Activated naive CD8-positive, alpha-beta T cell treated with anti-CD3 and anti-CD28 coated beads, Interleukin-2, amount 10 ng/mL, durations not matched to agents 7 days and 5 days (primary cell): ENCODE measurements at places on chromosomes 11 and 22. TPM values are rescaled to one million over a fixed set of nuclear protein-coding genes. Genes with fewer than 3 reads are reported as not detected.

The HORMAD2 gene
- total RNA-seq, result 0.14 TPM

The MMP10 gene
- total RNA-seq, result not detected

The FXYD2 gene
- total RNA-seq, result 28.0 TPM

The ALKBH8 gene
- total RNA-seq, result 10.5 TPM

The TOMT gene
- not detected for total RNA-seq

The ANKK1 gene
- 1.9 TPM for total RNA-seq

The OOSP1 gene
- total RNA-seq, result not detected

The SPTBN2 gene
- total RNA-seq, result 1.3 TPM

The OR9I1 gene
- not detected for total RNA-seq

The HSPB2 gene
- 0.23 TPM for total RNA-seq

The RAG2 gene
- total RNA-seq, result not detected

The LBHD1 gene
- 23.5 TPM for total RNA-seq

The SPDYC gene
- not detected for total RNA-seq

The CHKA gene
- 9.2 TPM for total RNA-seq

GRCh38 chr11:69745201-69745600 lies 29.9 kb downstream of the FGF4 start:
- H3K27me3 ChIP-seq, result peaks cover 10% of the 10 kb centered on the region
- H3K27ac ChIP-seq, result no peak overlapping the region
- no peak for DNase-seq
- no peaks in the 10 kb centered on the region for H3K36me3 ChIP-seq
- no peaks in the 10 kb centered on the region for H3K4me1 ChIP-seq

DNA sequence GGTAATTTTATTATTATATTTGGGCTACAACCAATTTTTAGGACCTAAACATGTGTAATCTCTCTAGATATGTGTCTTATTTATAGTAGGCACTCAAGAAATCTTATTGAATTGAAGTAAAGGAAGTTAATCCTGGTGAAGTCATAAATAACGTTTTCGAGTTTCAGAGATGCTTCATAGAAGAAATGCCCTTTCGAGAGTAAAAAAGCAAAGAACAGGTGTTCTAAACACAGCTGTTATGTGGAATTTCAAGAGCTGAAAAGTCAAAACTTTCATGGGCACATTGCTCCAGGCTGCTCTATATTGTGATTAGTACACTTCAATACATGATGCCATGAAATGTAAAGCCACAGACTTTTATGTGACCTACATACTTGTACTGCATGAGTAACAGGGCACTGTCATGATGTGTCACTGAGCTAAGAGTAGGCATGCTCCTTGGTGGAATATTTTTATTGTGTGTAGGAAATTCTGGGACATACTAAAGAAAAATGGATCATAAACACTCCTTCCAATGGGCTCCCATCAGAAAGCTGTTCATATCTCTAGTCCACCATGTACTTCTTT lies 7.2 kb upstream of the ELMOD1 start:
- H3K36me3 ChIP-seq, result no peaks in the 10 kb centered on the region
- peaks cover 42% of the 10 kb centered on the region for H3K27me3 ChIP-seq
- no peak overlapping the region for H3K4me3 ChIP-seq
- no peak overlapping the region for H3K27ac ChIP-seq
- no peaks in the 10 kb centered on the region for H3K4me1 ChIP-seq
- DNase-seq, result no peak

- no peaks in the 10 kb centered on the region for H3K4me1 ChIP-seq
- H3K36me3 ChIP-seq, result no peaks in the 10 kb centered on the region
- DNase-seq, result no peak
- peak overlapping the region; percentile 35 for H3K27ac ChIP-seq
- peaks cover 11% of the 10 kb centered on the region for H3K27me3 ChIP-seq
Observed at GRCh38 chr11:120715239-120715638, 203.7 kb downstream of the GRIK4 start.

DNA sequence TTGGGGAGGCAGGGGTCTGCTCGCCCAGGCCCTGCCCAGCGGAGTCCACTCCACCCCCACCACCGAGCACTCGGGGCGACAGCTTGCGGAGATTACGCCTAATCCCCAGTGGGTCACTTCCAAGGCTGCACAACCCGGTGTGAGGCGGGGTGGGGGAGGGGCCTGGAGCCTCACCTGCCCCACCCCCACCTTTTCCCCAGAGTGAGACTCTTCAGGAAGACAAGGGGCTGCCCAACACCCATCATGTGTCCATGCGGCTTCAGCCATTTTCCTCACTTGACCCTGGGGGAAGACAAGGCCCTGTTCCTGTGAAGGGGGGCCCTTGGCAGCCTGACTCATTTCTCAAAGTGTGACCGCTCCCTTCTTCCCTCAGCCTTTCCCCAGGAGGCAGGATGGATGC lies 12.5 kb downstream of the SYNGR1 start:
- H3K27ac ChIP-seq, result no peak overlapping the region
- no peaks in the 10 kb centered on the region for H3K27me3 ChIP-seq
- DNase-seq, result no peak
- H3K4me3 ChIP-seq, result no peak overlapping the region

GRCh38 chr11:85752890-85753581 lies 57.9 kb downstream of the SYTL2 start:
- no peaks in the 10 kb centered on the region for H3K27me3 ChIP-seq
- H3K4me1 ChIP-seq, result peaks cover 72% of the 10 kb centered on the region
- DNase-seq, result peak; percentile 73

GRCh38 chr11:23755769-23756168 lies 741.1 kb upstream of the LUZP2 start:
- H3K36me3 ChIP-seq, result no peaks in the 10 kb centered on the region
- no peaks in the 10 kb centered on the region for H3K4me1 ChIP-seq
- H3K27ac ChIP-seq, result no peak overlapping the region
- H3K4me3 ChIP-seq, result no peak overlapping the region

- DNase-seq, result no peak
- H3K27me3 ChIP-seq, result peaks cover 3% of the 10 kb centered on the region
- peaks cover 3% of the 10 kb centered on the region for H3K4me1 ChIP-seq
- H3K4me3 ChIP-seq, result no peak overlapping the region
- no peaks in the 10 kb centered on the region for H3K36me3 ChIP-seq
Observed at GRCh38 chr11:44815917-44816456, 89.2 kb downstream of the TSPAN18 start.

GRCh38 chr11:130064596-130064995 lies 5.1 kb upstream of the APLP2 start:
- H3K27ac ChIP-seq, result no peak overlapping the region
- H3K27me3 ChIP-seq, result peaks cover 34% of the 10 kb centered on the region
- H3K4me3 ChIP-seq, result no peak overlapping the region
- peaks cover 10% of the 10 kb centered on the region for H3K4me1 ChIP-seq
- no peaks in the 10 kb centered on the region for H3K36me3 ChIP-seq
- no peak for DNase-seq

DNA sequence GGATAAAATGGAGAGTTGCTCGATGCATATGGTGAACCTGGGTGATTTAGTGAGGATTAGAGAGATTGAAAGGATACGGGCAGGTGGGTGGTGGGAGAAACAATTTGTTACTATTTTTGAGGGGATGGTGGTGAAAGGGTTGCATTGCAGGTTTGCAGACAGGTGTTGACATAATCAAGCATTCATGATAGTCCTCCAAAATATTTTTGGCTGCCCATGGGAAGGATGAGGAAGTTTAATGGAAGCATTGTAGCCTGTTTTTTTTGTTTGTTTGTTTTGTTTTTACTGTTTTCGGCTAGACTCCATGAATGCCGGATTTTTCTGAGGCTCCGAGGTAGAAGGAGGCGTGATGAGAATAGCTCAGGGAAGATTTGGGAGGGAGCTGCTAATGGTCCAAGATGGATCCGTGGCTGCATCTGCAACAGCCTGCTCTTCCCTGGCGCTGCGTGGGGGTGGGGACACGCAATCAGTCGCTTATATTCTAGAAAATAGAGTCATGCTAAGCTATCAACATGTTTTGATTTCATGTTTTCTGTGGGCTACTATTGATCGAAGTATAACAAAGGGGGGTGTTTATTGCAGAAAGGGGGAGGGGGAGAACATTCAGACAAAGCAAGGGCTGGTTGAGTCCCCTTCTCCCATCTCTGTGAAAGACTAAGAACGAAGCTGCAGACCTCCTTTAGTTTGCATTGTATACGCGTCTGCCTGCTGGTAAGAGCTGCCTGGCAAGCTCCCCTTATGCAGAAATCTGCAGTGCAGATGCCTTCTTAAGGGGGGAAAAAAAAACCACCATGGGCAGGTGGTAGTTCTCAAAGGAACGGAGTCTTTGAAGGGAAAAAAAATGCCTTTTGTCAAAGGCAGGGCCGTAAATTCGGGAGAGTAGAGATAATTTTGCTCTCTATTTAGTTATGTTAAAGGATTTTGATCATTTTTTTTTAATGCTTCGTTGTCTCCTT lies 1.0 kb downstream of the RTN3 start:
- no peaks in the 10 kb centered on the region for H3K36me3 ChIP-seq
- H3K27ac ChIP-seq, result peak overlapping the region; percentile 81
- H3K4me3 ChIP-seq, result peak overlapping the region; percentile 92
- H3K4me1 ChIP-seq, result peaks cover 24% of the 10 kb centered on the region
- no peak for DNase-seq

GRCh38 chr11:1202154-1202775 lies 20.6 kb upstream of the MUC5B start:
- no peak overlapping the region for H3K4me3 ChIP-seq
- no peaks in the 10 kb centered on the region for H3K27me3 ChIP-seq
- peak; percentile 35 for DNase-seq
- no peaks in the 10 kb centered on the region for H3K36me3 ChIP-seq

DNA sequence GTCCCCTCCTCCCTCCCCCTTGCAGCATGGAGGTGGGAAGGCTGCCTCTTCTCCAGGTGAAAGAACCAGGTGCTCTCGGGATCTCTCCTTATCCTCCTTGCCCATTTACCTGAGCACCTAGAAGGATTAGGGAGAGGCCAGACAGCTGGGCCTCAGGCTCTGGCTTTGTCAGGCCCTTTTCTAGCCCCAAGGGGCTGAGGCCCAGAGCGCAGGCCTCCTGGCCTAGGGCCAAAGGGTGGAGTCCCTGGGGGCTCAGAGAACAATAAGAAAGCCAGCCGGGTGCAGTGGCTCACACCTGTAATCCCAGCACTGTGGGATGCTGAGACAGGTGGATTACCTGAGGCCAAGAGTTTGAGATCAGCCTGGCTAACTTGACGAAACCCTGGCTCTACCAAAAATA lies 5.4 kb upstream of the TTLL1 start:
- H3K36me3 ChIP-seq, result peaks cover 2% of the 10 kb centered on the region
- H3K4me3 ChIP-seq, result no peak overlapping the region
- no peak for DNase-seq
- H3K4me1 ChIP-seq, result peaks cover 5% of the 10 kb centered on the region
- peaks cover 2% of the 10 kb centered on the region for H3K27me3 ChIP-seq

GRCh38 chr11:68302256-68302655 lies 10.1 kb upstream of the LRP5 start:
- DNase-seq, result no peak
- peaks cover 15% of the 10 kb centered on the region for H3K4me1 ChIP-seq
- no peaks in the 10 kb centered on the region for H3K27me3 ChIP-seq

GRCh38 chr11:107218123-107219013 lies 200.1 kb upstream of the GUCY1A2 start:
- no peak for DNase-seq
- H3K27me3 ChIP-seq, result no peaks in the 10 kb centered on the region
- H3K27ac ChIP-seq, result no peak overlapping the region
- H3K4me3 ChIP-seq, result no peak overlapping the region
- no peaks in the 10 kb centered on the region for H3K4me1 ChIP-seq
- H3K36me3 ChIP-seq, result no peaks in the 10 kb centered on the region

GRCh38 chr22:45105281-45105702 lies 58.4 kb upstream of the NUP50 start:
- no peaks in the 10 kb centered on the region for H3K4me1 ChIP-seq
- H3K27me3 ChIP-seq, result peaks cover 5% of the 10 kb centered on the region
- no peak overlapping the region for H3K27ac ChIP-seq
- no peak for DNase-seq
- no peaks in the 10 kb centered on the region for H3K36me3 ChIP-seq
- H3K4me3 ChIP-seq, result no peak overlapping the region

DNA sequence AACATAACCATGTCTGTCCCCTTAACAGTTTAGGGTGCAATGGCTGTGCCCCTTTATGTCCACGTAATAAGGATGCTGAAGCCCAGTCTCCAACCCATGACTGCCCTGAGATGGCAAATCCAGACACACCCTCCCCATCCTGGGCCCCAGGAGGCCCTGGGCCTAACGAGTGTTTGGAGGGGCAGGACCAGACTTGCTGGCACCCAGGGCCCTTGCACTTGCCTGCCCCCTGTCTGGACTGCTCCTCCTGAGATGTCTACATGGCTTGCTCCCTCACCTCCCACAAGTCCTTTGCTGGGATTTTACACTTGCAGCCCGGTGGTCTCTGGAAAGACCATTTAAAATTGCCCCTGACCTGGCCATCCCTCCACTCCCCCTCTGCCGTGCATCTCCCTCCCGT lies 132.2 kb upstream of the NECTIN1 start:
- DNase-seq, result no peak
- H3K27me3 ChIP-seq, result peaks cover 17% of the 10 kb centered on the region
- no peak overlapping the region for H3K4me3 ChIP-seq
- no peaks in the 10 kb centered on the region for H3K4me1 ChIP-seq
- no peaks in the 10 kb centered on the region for H3K36me3 ChIP-seq

GRCh38 chr11:119701591-119702549 lies 27.1 kb downstream of the NECTIN1 start:
- no peak overlapping the region for H3K27ac ChIP-seq
- peaks cover 6% of the 10 kb centered on the region for H3K27me3 ChIP-seq
- H3K36me3 ChIP-seq, result no peaks in the 10 kb centered on the region
- DNase-seq, result no peak
- H3K4me3 ChIP-seq, result no peak overlapping the region
- peaks cover 4% of the 10 kb centered on the region for H3K4me1 ChIP-seq

GRCh38 chr22:21760640-21761039 lies 25.0 kb upstream of the YPEL1 start:
- no peak overlapping the region for H3K27ac ChIP-seq
- H3K36me3 ChIP-seq, result peaks cover 45% of the 10 kb centered on the region

- H3K4me1 ChIP-seq, result no peaks in the 10 kb centered on the region
- no peak overlapping the region for H3K27ac ChIP-seq
- no peak for DNase-seq
- no peak overlapping the region for H3K4me3 ChIP-seq
- H3K36me3 ChIP-seq, result no peaks in the 10 kb centered on the region
Observed at GRCh38 chr11:47437746-47438418, 11.1 kb downstream of the RAPSN start.

- H3K27ac ChIP-seq, result no peak overlapping the region
- DNase-seq, result no peak
- H3K27me3 ChIP-seq, result peaks cover 22% of the 10 kb centered on the region
- no peaks in the 10 kb centered on the region for H3K4me1 ChIP-seq
- H3K36me3 ChIP-seq, result no peaks in the 10 kb centered on the region
Observed at GRCh38 chr11:12778240-12778905, 104.2 kb downstream of the TEAD1 start.
